ENCODE measurements at places on chromosomes 12 and 14.

DNA sequence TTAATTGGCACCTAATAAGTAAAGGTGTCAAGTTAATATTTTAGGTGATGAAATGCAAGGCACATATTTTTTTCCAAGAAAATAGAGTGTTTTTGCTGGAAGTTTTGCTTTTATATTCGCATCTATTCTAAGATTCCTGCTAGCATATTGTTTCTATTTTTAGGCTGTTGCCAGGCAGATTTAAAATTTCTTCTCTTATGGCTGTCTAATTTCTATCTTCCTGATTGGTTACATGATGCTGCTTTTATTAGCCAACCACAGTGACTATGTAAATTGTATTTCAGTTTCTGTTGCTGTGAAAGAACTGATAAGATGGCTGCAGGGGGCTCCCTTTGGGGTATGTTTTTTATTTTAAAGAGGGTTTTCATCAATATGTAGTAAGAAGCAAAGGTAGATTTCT lies 42.7 kb downstream of the ATF7IP start:
- no peak for DNase-seq

- no peak for DNase-seq
Measured at GRCh38 chr14:78946949-78947348, 776.8 kb downstream of the NRXN3 start.

- no peak for DNase-seq
Measured at GRCh38 chr12:72499244-72499643, 227.1 kb downstream of the TRHDE start.

DNA sequence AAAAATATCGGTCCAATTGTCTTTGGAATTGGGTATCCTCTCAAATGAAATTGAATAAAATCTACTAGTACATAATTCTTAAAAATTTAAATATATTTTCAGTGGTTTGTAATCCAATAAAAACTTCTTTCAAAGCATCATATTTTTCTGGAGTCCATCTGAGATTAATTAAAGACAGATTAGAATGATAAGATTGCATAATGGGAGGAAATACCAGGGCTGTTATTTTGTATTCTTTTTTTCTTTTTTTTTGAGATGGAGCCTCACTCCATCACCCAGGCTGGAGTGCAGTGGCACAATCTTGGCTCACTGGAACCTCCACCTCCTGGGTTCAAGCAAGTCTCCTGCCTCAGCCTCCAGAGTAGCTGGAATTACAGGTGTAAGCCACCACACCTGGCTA lies 103.8 kb downstream of the TMTC3 start:
- no peak for DNase-seq

DNA sequence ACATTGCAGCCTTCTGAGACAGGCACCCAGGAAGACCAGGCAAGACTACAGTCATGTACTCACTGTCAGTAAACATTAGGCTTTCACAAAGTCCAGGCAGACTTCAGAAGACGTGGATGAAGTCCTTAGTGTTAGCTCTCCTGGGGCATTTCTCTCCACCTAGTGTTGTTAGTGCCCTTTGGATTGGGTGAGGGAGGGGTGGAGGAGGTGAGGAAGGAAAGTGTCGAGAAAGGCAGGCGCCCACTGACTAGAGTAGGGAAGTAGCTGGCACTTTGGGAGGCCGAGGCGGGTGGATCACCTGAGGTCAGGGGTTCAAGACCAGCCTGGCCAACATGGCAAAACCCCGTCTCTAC lies 20.2 kb downstream of the TMEM229B start:
- no peak for DNase-seq

- no peak for DNase-seq
Measured at GRCh38 chr12:79357048-79357447, 333.7 kb downstream of the PAWR start.

DNA sequence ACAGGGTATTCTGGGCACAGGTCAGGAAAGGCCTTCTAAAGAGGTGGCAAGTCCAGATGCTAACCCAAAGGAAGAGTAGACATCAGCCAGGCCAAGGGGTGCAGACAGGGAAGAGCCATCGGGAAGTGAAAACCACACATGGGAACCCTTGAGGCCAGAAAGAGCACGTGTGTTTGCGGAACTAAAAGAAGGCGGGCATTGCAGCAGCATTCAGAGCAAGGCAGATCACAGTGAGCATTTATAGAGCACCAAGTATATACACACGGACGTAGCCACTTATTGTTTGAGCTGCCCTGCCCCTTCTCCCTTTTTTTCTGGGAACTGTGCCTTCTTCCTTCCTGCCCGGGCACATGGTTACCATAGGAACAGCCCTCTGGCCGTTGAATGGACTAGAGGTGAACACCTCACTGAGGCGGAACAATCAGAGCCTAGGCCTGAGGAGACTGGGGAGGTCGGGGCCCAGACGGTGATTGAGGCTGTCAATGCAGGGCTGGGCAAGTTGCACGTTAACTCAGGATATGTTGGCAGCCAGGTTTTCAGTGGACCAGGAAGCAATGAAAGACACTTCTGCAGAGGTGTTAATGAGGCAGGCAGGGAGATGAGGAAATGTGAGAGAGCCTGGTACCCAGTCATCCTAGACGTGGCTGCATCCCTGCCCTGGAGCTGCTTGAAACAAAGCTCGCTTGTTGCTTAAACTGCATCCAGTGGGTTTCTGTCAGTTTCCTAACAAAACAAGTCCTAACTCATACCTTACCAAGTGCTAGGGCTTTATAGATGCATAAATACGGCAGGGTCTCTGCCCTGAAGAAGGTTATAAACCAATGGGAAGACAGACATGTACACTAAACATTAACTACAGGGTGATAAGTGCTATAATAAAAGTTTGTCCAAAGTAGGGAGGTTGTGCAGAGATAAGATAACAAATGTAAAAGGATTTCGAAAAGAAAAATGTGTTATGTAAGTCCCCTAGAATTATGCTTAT lies 34.2 kb downstream of the MOAP1 start:
- DNase-seq, result no peak

GRCh38 chr12:53267306-53267998 lies 647 bp upstream of the ESPL1 start:
- DNase-seq, result no peak

- no peak for DNase-seq
Measured at GRCh38 chr14:87644689-87645088, 348.3 kb downstream of the GALC start.

DNA sequence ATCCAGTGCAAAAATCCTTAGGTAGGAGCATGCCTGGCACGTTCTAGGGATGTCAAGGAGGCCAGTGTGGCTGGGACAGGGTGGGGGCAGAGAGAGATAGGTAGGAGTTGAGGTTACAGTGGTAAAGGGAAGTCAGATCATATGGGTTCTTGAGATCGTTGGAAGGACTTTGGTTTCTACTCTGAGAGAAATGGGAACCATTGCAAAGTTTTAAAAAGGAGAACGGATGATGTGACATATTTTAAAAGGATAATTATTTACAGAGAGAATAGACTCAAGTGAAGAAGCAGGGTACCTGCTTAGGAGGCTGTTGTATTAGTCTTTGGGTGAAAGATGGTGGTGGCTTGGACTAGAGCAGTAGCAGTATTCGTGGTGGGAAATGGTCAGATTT lies 47.6 kb upstream of the ATP2B1 start:
- no peak for DNase-seq

DNA sequence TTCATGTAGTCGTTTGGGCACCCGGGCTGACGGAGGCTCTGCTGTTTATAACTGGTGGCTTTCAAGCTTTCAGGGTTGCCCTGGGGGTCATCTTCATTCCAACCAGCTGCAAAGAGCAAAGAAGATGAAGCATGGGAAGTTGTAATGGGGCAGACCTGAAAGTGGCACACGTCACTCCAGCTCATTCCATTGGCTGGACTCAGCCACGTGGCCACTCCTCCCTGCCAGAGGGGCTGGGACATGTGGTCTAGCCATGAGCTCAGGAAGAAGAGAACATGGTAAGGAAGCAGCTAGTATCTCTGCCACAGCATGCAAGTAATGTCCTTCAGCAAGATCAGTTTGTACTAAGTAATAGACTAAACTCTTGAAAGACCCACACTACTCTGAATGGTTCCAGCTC lies 51.7 kb upstream of the FERMT2 start:
- no peak for DNase-seq

DNA sequence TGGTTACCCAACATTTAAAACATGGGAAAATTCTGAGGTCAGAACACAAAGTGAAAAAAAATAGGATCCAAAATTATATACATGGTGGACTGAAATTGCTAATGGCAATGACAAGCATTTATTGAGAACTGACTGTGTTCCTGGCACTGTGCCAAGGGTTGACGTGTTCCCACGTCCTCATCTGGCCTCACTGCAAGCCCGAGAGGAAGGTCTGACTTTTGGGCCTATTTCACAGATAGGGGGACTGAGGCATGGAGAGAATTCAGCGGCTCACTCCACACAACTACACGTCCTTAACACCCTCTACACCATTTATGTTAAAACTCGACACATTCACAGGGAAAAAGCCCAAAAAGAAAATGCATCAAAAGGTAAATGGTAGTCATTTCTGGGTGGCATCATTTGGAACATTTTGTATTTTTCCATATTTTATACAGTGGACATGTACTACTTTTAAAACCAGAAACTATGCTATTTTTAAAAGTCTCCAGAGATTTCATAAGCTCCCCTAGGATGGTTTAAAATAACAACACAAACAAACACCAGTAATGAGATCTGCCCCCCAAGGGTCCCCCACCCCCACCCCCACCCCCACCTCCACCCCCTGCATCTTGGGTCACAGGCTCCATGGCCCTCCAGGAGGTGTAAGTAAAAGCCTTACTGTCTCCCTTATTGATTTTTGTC lies 27.7 kb downstream of the CLMN start:
- no peak for DNase-seq

DNA sequence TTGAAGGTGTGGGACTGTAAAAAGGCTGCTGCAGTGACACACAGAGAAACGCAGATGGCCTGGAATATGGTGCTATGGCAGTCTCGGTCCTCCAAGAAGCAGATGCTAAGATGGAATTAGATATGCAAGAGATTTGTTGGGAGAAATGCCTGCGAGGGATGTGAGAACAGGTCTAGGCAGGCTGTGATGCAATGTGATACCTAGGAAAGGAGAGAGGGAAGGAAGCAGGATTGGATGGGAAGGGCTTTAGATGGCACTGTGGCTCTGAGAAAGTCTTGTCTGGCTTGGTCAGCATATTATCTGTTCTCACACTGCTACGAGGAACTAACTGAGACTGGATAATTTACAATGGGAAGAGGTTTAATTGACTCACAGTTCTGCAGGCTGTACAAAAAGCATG lies 374.4 kb downstream of the BCAT1 start:
- no peak for DNase-seq

All from AG09319 (cell line).